ENCODE measurements at places on chromosomes 11 and 22.

DNA sequence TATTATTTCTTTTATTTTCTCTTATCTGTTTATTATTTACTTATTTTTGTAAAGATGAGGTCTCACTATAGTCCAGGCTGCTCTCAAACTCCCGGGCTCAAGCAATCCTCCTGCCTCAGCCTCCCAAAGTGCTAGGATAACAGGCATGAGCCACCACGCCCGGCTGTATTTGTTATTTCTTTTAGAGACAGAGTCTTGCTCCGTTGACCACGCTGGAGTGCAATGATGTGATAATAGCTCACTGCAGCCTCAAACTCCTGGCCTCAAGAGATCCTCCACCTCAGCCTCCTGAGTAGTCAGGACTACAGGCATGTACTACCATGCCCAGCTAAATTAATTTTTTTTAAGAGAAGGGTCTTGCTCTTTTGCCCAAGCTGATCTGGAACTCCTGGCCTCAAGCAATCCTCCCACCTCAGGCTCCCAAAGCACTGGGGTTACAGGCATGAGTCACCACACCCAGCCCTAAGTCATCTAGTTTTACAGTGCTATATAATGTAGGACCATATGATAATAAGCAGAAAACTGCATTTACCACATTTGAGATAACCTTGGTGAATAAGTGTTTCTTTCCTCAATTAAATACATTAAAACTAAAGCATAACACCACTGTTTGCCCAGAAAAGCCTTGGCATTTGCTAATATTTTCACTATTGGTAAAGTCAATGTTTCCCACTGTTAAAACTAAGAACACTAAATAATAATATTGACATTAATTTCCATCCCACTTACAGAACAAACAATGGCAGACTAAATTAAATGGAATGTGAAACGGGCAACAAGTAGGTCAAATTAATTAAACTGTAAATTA lies 127.5 kb downstream of the SIK3 start:
- no peak for DNase-seq

GRCh38 chr22:37905534-37906363 lies at the start of gene MICALL1:
TSS of gene MICALL1 (plus strand) at chr22:37906297. CDS start at chr22:37906423, 126 bp downstream.
- DNase-seq, result peak; percentile 60

DNA sequence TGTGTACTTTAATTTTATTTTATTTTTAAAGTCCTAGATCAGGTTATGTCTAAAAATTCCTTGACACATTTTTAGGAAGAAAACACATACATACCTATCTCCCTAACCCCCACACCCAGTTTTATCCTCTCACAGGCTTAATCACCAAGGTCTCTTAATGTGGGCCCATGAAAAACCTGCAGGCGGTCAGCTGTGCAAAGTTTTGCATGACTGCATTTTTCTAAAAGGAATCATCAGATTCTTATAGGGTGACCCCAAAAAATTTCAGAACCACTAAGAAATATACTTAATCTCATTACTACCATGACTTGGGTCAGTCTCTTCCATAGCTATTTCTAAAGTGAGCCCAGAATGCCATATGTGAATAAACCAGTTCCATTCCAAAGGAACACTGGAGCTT lies 19.8 kb downstream of the SAA1 start:
- no peak for DNase-seq

DNA sequence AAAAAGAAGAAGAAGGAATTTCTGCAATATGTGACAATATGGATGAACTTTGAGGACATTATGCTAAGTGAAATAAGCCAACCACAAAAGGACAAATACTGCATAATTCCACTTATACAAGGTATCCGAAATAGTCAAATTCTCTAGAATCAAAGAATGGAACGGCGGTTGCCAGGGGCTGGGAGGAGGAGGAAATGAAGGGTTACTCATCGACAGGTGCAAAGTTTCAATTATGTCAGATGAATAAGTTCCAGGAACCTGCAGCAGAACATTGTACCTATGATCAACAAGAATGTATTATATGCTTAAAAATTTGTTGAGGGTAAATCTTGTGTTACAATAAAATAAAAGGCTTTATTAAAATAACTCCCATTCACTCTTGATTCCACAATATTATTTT lies 49.0 kb downstream of the SC5D start:
- DNase-seq, result no peak

- DNase-seq, result peak; percentile 70
Measured at GRCh38 chr11:125626288-125626950, 1.5 kb downstream of the CHEK1 start.

GRCh38 chr11:123321636-123322035 lies 108.4 kb upstream of the GRAMD1B start:
- DNase-seq, result no peak

- DNase-seq, result peak; percentile 77
Measured at GRCh38 chr11:18698341-18699268, at the start of gene TMEM86A. TSS of gene TMEM86A (plus strand) at chr11:18698779. CDS start at chr11:18698887, 108 bp downstream.

DNA sequence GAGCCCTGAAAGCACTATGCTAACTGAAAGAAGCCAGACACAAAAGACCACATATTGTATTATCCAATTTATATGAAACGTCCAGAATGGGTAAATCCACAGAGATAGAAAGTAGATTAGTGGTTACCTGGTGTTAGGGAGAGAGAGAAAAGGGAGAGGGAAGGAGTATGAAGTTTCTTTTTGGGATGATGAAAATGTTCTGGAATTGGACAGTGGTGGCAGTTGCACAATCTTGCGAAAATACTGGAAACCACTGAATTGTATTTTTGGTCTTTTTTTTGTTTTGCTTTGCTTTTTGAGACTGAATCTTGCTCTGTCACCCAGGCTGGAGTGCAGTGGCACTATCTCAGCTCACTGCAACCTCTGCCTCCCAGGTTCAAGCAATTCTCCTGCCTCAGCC lies 63.5 kb downstream of the MRTFA start:
- DNase-seq, result no peak

DNA sequence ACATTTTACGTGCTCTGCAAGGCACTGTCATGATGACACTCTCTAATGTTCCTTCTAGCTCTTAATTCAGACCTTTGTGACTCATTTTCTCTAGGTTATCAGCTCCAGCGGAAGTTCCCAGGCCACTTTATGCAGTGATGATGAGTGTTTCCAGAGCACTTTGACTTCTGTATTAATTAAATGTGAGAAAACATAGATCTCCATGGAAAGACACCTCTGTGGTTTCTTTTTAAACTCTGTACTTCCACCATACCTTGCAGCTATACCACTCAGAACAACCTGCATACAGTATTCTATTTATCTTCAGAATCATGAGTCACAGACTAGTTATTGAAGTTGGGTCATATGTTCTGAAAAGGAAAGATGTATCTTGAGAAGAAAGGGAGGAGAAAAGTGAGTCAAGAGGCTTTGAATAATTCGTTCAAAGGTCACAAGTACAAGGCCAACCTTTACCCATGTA lies 175.6 kb upstream of the TENM4 start:
- DNase-seq, result no peak

DNA sequence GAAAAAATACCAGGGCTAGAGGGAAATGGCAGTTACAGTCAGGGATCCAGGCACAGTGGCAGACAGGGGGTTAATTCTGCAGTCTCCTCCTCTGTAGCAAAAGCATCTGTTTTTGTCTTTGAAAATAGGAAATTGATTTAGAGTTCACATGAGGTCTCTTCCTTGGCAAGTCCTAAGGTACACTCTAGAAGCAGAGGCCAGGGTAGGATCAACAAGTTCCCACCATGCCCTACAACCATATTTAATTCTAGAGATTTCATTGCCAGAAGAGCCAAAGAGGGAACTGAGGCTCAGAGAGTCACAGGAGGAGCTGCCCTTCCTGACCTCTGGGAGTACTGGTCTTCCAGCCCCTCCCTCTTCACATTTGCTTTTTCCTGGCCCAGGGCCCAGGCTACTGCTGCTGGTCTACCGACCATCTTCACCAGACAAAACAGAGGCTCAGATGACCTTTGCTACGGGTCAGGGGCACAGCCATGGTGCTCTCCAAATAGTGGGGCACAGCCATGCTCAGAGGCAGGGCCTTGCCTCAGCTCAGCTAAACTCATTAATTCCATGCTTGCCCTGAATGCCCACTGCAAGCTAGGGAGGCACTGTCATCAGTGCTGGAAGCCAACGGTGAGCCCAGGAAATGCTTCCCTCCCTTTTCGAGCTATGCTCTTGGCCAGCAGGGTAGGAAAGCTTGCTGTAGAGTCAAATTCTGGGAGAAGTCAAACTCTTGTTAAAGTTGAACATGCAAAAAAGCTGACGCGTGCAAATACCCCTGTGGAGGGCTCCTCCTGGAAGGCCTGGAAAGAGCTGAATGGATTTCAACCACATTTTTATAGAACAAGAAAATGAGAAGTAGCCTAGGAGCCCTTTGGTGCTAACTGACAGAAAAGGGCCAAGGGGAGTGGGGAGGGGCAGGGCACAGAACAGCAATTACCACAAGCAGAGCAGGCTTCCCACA lies 11.7 kb upstream of the CHRM4 start:
- DNase-seq, result no peak

DNA sequence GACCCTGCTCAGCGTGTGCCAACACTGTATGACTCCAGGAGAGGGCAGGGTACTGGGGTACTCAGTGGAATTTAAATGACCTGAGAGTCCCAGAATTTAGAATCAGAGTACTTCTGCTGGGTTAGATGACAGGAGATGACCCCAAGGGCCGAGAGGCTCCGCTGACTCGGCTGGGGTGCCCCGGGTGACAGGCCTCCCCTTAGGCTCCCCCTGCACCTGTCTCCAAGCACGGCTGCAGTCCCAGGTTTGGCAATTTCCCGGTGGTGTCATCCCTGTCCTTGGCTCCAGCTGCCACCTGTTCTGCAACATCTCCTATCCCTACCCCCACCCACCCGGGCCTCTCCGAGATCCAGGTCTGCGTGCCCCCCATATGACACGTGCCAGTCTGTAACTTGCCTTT lies 1.3 kb downstream of the ACTN3 start:
- no peak for DNase-seq

GRCh38 chr22:19998991-19999820 lies 17.4 kb downstream of the ARVCF start:
- DNase-seq, result no peak

DNA sequence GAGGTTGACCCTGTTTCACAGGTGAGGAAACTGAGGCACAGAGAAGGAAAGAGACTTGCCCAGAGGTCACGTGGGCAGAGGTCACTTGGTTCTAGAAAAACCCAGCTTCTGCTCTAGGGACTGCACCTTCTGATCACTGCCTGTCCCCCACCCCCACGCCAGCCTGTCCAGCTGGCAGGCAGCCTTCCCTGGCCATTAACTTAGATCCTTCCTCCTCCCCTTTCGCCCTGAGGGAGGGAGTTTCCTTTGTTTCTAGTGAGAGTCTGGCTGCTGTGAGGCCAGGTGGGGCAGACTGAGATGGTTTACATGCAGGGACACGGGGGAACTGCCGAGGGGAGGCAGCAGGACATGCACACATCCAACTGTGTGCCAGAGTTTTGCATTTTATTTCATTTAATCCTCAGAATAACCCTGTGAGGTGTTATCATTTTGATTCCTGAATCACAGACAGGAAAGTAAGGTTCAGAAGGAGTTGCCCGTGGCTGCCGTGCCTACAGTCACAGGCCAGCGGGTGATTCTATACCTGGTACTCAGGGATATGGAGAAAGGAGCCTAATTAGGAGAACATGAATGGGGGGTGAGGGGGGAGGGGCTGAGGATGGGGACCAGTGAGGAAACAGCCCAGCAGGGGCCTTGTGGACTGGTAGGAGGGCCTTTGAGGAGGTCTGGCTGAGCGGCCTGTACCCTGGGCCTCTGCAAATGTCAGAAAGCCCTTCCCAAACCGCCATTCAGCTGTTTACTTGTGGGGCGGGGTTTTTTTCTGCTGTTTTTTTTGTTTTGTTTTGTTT lies 3.4 kb downstream of the FAM83F start:
- no peak for DNase-seq

DNA sequence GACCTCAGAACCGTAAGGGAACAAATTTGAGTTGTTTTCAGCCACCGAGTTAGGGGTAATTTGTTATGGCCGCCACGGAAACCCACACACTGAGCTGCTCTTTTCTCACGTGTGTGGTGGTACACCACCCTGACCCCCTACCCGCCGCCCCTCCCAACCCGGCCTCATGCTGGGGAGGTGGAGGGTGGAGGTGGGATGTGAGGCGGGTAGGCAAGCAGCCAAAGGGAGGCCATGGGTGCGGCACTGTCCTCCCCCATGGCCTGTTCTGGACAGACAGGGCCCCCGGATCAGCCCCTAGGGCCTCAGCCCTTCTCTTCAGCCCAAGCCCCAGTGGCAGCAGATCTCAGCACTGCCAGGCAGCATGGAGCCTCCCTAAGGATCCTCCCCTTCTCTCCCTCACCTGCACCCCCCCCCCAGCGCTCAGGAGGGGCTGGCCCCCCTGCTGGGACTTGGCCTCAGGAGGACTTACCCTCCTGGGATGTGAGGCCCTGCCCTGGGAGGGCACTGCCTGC lies 7.9 kb downstream of the PRR5 start:
- no peak for DNase-seq

GRCh38 chr11:77397631-77398030 lies 76.3 kb downstream of the PAK1 start:
- no peak for DNase-seq

- DNase-seq, result no peak
Measured at GRCh38 chr22:45784357-45785277, 113.0 kb downstream of the ATXN10 start.

DNA sequence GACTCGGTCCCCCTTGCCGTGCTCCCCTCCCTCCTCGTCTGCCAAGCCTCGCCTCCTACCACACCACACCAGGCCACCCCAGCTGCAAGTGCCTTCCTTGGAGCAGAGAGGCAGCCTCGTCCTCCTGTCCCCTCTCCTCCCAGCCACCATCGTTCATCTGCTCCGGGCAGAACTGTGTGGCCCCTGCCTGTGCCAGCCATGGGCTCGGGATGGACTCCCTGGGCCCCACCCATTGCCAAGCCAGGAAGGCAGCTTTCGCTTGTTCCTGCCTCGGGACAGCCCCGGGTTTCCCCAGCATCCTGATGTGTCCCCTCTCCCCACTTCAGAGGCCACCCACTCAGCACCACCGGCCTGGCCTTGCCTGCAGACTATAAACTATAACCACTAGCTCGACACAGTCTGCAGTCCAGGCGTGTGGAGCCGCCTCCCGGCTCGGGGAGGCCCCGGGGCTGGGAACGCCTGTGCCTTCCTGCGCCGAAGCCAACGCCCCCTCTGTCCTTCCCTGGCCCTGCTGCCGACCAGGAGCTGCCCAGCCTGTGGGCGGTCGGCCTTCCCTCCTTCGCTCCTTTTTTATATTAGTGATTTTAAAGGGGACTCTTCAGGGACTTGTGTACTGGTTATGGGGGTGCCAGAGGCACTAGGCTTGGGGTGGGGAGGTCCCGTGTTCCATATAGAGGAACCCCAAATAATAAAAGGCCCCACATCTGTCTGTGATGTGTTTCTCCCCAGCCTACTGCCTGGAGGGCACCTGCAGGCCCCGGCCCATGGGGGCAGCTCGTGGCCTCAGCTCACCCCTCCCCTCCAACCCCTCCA lies 29.8 kb downstream of the CAPN1 start:
- DNase-seq, result no peak

- DNase-seq, result no peak
Measured at GRCh38 chr11:63652671-63653070, 18.5 kb downstream of the ATL3 start.

GRCh38 chr22:38452373-38453065 lies 2.5 kb downstream of the KCNJ4 start:
- DNase-seq, result no peak
